Coronary artery (tissue), 2 donors: ENCODE measurements at places on chromosomes 12 and 14.

DNA sequence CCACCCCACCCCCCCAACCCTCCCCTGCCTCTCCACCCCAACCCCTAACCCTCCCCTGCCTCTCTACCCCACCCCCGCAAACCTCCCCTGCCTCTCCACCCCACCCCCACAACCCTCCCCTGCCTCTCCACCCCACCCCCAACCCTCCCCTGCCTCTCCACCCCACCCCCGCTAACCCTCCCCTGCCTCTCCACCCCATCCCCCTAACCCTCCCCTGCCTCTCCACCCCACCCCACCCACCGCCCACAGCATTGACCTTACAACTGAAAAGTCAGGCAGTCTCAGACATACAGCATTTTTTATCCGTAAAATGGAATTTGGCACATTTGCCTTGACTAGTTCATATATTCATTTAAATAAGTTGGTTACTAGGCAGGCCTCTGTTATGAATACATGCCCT lies 38.6 kb upstream of the ACTN1 start:
- no peak for DNase-seq

DNA sequence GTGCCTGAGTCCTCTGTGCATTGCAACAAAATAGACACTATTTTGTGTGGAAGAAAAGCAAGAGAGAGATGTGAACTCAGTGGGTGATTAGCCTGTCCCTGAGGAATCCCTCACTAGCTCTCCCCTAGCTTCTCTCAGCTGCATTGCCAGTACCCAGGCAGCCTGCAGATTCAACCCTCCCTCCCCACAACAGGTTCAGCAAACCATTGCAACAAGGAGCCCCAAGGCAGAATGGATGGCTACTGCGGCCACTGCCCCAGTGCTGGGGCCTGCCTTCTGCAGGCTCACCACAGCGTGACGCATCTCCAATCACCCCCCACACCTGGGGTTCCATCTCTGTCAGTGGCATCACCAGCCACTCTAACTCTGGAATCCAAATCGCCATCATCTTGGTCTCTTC lies 2.3 kb downstream of the CRACR2A start:
- no peak for DNase-seq

- no peak for DNase-seq
These were observed 7.7 kb upstream of the TMEM132D start for GRCh38 chr12:129911428-129912049.

DNA sequence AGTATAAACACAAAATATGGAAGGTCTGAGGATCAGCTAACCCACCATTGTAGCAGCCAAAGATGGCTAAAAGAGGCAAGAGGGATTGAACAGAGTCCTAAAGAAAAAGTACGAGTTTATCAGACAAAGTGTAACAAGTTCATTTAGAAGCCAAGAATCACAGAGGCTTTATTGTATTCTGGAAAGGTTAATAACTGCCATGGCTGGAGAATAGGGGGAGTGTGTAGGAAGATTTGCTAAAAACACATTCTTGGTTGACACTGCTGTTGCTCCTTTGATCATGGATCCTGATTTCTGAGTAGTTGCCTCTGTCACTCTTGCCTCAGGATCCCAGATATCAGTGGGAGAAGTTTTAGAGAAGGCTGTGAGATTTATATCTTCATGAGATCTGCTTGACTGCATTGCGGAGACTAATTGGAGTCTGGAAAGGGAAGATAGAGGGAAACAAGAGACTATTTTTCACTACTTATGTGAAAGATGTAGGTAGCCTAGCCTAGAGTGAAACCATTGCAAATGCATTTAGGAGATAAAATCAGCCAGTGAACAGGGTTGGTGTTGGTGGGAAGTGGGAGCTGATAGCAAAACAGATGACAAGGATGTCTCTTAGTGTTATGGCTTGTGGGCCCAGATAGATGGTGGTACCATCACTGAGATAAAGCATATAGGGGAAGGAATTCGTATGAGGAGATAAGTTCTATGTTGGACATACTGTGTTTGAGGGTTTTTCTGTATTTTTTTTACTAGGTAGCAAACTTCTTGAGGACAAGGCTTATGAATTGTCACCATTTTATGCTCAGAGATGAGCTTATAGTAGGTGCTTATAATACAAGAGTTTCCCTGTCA lies 402.9 kb upstream of the PDE3A start:
- DNase-seq = no peak

DNA sequence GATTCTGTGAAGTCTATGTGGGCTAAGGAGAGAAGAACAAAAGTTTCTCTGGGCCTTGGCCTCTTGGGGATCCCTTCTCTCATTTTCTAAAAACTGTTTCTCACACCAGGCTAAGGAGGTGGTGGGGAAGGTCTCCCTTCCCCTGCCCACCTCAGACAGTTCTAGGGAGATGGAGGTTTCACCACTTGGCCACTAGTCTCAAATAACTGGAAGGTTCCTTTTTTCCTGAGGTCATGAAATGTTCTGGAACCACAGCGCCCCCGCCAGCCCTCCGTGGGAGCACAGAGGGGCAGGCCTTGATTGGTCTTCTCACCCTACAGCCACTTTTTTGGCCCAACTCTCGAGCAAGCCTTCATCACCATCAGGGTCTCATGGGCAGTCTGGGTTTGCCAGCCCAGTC lies 12.6 kb downstream of the C12orf43 start:
- DNase-seq = no peak
